ENCODE measurements at places on chromosomes 11 and 22.

DNA sequence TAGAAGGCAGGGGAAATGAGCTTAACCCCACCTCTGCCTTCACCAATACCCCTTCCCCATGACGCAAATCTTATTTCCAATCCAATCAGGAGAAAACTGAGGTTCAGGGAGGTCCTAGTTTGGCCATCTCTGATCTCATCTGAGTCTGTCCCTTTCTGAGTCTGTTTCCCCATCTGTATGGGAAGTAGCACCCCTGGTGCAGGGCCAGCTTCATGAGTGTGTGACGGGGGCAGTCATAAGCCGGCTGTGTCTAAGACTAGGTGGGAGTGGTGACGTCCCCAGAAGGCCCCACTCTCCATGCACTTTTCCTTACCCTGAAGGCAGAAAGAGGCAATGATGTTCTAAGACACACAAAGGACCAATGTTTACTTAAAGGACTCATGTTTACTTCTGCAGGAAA is 72.3 kb downstream of the MN1 start:
- DNase-seq = no peak

GRCh38 chr11:93850594-93851018 is at the start of gene VSTM5:
VSTM5 (minus strand) TSS chr11:93850618; CDS start chr11:93850502, 116 bp downstream.
- DNase-seq = no peak

DNA sequence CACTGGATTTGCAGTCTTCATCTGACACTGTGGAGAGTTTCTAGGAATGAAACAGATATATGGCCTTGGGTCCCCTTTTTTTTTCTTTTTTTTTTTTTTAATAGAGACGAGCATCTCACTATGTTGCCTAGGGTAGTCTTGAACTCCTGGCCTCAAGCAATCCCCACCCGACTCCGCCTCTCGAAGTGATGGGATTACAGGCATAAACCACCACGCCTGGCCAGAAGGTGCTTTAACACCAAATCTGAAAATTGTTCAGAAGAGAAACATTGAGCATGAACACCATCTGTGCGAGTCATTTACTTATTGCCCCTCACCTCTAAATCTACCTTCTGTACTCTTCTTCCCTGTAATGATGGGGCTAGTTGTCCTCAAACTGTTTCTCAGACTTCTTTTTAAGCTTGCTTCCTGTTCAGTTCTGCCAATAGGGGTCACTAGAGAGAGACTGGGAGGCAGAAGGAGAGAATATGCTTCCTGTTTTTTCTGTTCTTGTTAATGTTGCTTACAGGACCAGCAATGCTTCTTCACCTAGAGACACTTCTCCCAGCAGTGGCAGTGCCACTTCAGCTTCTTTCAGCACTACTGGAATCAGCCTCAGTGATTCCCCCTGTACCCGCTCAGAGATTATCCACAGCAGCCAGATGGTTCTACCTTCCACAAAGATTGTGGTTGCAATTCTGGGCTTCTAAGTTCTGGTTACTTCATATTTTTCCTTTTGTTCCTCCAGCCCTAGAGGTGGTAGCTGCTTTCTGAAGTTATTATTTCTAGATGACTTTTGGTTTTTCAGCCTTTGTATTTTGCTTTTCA is 20.8 kb upstream of the ZBED5 start:
- no peak for DNase-seq

- DNase-seq = no peak
Observed at GRCh38 chr11:60840470-60841430, 1.2 kb upstream of the CCDC86 start.

- no peak for DNase-seq
Observed at GRCh38 chr11:9700105-9700801, 36.4 kb downstream of the SWAP70 start.

DNA sequence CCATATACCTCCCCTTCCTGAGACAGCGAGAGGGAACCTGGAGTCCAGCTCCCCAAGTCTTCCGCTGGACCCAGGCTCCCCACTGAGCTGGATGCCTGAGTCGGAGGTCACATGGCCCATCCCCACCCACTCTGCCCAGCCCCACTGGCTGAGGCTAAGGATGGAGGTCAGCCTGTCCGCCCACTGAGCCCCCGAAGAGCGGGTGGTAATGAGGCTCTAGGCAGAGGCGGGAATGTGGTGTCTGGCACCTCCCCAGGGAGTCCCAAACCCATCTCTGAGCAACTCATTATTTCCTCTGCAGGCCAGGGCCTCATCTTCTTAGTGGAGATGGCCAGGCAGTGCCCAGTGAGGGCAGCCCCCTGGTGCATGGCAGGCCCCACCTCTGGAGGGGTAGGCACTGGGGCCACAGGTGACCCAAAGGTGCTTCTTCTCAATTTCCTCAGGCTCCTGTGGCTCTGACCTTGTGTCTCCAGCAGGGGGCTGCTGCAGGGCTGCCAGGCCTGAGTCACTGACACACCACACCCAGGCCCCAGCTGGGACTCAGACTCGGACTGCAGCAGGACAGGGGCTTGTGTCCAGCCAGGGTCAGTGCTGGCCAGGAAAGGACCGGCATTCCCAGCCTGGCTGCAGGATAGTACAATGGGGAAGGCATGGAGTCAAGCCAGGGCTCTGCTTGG is 10.2 kb upstream of the PDE2A start:
- DNase-seq = no peak

GRCh38 chr11:20015529-20016427 is 144.5 kb downstream of the DBX1 start:
- no peak for DNase-seq

DNA sequence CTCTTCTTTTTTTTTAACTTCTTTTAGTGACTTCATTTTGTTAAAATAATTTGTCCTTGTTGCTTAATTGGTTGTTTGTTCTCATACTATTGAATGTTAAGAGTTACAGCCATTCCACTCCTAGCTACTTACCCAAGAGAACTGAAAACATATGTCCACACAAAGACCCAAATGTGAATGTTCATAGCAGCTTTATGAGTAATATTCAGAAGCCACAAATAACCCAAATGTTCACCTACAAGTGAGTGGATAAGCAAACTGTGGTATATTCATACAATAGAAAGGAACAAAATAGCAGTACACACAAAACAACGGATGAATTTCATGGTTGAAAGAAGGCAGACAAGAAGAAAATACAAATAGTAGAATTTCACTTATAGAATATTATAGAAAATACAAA is 1.4 kb upstream of the OR4D11 start:
- DNase-seq = no peak

DNA sequence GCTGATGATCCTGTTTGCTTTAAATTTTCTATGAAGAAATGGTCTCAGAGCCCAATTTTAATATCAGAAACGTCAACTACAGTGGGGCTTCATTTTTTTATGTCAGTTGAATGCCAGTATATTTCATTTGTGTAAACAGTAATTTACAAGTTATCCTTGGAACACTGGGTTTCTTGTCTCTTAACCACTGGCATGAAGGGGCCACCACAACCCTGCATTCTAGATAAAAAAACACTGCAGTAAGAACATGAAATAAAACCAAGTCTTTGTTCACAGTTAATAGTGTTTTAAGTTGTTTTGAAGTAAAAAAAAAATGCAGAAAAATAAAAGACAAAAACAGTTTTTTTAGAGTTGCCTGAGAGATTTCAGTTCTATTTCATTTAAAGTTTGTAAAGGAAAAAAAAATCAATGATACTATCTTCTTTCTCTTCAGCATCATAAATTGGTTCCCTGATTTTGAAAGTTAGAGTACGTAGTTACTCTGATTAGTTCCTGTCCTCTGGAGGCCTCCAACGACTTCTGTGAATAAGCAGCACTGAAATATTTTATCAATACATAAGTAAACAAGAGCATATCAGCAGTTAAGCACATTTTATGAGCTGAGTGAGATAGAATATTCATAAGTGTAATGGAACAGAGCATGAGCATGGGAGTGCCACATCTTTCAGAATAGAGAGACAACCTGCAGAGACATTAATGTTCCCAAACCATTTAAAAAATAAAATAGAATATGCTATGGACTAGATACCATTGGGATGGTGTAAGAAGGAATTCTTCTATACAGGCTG is 7.8 kb upstream of the DDI1 start:
- DNase-seq = no peak

DNA sequence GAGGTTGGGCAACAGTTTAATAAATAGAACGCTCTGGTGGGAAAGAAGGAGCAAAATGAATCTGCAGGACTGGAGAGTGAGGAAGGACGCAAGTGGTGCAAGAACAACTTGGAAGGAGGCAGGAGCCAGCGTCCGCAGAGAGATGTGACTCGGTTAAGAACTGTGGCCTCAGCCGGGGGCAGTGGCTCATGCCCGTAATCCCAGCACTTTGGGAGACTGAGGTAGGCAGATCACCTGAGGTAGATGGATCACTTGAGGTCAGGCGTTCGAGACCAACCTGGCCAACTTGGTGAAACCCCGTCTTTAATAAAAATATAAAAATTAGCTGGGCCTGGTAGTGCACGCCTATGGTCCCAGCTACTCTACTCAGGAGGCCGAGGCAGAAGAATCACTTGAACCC is 319.7 kb downstream of the LARGE1 start:
- DNase-seq = no peak

DNA sequence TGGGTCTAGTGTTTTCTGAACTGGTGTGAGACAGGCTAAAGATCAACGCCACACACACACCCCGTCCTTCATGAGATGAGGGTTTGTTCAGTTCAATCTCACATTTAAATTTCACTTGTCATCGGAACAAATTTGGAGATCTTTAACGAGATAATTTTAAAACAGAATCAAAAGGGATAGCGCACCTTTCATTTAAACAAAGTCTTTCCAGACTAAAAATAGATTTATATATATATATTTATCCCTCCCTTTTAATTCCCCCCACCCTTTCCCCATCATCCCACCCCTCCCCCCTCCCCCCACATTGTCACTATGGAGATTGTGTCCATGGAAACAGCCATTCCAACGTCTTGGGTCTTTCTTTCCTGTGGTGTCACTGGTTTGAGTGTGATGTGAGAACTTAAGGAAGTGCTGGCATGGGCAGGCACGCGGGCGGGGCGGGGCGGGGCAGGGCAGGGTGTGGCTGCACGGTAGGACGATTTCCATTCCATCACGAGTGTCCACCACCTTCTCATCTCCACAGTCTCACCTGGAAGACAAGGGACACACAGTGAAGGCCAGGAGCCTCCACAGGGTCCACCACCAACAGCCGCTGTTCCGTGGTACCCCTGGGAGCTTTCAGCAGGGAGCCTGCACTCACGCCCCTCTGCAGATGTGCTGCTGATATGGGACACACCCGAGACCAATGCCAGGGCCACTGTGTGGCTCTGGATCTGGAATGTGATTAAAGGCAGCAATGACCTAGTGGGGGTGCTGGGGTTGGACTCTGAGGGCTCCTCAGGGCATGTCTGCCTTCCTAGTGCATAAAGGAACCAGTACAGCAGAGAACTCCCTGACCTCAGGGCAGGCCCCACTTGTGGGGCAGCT is 30.5 kb upstream of the CYP2D6 start:
- DNase-seq = no peak

DNA sequence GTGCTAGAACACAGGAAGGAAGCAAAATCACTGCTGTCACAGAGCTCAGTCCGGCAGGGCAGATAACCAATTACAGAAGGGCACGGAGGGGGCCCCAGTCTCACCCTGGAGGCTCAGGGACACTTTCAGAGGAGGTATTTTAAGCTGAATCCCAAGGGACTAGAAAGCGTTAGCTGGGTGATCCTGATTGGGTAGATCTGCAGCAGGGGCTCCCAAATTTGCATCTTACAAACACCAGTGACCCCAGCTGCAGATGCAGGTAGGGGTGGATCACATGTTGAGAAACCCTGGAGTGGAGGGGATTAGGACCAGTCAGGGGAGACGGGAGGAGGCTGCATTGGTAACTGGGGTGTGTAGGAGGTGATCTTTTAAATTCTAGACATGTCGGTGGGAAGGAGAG is 91.4 kb downstream of the CSNK2A3 start:
- no peak for DNase-seq

DNA sequence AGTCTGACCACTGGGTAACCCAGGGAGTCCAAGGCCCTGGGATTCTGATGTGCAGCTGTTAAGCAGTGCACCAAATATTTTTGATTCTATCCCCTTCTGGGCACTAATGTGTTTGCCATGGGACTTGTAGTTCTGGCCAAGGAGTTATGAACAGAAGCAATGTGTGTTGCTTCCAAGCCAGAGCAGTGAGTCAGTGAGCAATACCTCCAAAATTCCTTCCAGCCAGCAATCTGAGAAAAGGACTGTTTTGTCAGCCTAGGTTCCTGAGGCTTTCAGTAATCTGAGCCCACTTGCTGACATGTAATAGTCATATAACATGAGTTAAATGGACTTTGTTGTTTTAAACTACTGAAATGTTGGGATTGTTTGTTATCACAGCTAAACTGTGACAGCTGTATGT is 311.4 kb downstream of the NELL1 start:
- no peak for DNase-seq

- no peak for DNase-seq
Observed at GRCh38 chr11:112697391-112698178, 263.6 kb upstream of the NCAM1 start.

DNA sequence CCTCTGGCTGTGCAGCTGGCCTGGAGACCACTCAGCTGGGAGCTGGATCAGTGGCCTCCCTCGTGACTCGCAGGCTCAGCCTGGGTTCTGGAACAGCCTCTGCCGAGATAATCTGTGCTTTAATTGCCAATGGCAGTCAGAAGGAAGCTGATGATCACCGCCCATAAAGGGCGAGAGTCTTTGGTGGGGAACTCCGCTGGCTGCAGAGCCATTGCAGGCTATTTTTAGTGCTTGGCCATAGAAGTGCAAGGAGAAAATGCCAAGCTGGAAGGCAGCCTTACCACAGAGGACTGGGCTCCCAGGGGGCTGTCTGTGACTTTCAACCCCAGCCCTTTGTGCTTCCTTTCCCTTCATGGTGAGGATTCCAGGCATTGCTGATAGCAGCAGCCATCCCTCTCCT is 62.2 kb upstream of the TENM4 start:
- DNase-seq = no peak

DNA sequence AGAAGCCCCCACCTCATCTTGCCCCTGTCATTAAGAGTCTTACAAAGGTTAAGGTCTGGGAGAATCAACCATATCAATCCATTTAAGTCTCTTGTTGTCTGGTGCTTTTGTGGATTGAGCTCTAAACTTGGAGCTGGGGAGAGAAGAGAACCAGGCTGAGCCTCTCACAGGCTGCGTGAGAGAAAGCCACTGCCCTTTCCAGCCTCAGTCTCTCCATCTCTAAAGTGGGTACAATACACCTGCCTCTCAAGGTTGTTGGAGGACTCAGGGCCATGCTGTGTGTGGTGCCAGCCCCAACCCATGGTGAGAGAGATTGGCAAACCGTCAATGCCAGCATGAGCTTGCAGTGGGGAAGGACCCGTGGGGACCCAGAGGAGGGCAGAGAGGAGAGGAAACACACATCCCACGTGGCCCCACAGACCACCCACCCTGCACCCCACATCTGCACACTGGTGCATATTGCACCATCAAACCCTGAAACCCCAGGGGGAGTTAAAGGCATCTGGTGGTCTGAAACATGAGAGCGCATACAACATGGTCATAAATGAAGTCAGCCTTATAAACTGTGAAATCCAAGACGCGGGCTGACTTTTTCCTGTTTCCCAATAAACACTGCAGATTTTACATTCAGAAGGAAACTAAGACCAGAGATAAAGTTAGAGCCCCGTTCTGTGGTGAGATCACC is 27.5 kb upstream of the FBLN1 start:
- DNase-seq = no peak

DNA sequence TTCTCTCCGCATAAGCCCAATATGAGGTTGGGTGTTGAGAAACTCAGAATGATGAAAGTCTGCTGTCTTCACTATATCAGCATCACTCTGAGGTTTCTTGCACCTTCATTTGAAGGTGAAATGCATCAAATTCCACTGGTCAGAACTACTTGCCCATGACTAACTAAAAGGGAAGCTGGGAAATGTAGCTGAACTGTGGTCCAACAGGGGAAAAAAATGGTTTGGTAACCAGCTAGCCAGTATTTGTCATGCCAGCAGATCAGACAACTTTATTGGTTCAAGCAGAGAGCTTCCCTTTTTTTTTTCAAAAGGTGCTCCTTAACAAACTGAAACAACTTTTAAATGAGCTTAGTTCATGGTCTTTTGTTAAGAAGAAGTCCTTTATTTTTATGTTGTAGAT is 14.2 kb upstream of the PIK3C2A start:
- no peak for DNase-seq

Data from GOT3 (cell line).